ENCODE measurements at places on chromosomes 2 and 18.
A peak's percentile ranks its signal among the peaks of the same experiment; 100 is the strongest.

- DNase-seq: no peak
Measured at GRCh38 chr2:22450831-22451230, 934.1 kb upstream of the KLHL29 start.

- no peak for DNase-seq
Measured at GRCh38 chr18:74803769-74804168, 206.1 kb downstream of the ZNF407 start.

GRCh38 chr2:224143526-224143925 lies 104.4 kb upstream of the SERPINE2 start:
- DNase-seq: no peak

DNA sequence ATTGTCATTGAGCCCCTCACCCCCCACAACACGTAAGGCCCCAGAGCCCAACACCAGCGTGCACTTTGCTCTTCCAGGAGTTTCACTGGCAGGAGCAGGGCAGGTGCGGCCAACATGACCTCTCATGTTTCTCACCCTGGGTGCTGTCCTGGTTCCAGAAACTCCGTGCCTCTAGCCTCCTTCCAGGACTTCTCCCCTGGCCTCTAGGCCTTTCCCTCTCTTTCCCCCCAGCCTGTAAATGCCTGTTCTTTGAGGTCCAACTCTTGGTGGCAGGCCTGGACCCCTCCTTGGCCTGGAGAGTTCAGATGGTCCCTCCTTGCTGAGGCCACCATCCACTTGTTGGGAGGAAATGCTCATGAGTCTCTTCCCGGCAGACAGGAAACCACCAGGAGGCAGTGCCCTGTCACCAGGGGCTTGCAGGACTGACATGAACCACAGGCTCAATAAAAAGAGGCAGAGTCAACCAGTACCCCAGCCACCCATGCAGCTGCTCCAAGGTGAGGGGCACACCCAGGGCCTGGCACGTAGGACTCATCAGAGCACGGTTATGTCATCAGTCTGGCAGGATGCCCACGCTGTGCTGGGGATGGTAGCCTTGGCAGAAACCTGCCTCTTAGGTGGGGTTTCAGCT lies 1.5 kb downstream of the MALL start:
- DNase-seq: no peak

- DNase-seq: no peak
Measured at GRCh38 chr18:57063601-57064103, 83.2 kb upstream of the BOD1L2 start.

- DNase-seq: peak; percentile 24
Measured at GRCh38 chr2:64203858-64204632, 59.8 kb upstream of the PELI1 start.

GRCh38 chr18:10391506-10391905 lies 62.9 kb upstream of the APCDD1 start:
- DNase-seq: no peak

DNA sequence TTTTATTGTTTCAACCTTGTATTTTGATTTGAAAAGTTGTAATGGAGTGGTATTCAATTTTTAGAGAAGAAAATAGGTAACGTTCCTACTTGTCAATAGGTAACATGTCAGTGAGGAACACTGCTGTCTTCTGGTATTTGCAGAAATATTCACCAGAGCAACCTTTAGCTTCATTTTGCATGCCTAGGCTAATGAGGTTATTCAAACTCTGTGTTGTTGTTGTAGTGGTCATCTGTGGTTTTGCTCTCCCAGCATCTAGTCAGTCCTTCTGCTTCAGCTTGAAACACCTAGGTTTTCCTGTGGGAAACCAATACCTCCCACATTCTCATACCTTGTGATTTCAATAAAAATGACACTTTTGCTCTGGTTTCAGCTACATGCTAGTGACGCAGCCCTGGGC lies 98.4 kb downstream of the LYPD6 start:
- no peak for DNase-seq

DNA sequence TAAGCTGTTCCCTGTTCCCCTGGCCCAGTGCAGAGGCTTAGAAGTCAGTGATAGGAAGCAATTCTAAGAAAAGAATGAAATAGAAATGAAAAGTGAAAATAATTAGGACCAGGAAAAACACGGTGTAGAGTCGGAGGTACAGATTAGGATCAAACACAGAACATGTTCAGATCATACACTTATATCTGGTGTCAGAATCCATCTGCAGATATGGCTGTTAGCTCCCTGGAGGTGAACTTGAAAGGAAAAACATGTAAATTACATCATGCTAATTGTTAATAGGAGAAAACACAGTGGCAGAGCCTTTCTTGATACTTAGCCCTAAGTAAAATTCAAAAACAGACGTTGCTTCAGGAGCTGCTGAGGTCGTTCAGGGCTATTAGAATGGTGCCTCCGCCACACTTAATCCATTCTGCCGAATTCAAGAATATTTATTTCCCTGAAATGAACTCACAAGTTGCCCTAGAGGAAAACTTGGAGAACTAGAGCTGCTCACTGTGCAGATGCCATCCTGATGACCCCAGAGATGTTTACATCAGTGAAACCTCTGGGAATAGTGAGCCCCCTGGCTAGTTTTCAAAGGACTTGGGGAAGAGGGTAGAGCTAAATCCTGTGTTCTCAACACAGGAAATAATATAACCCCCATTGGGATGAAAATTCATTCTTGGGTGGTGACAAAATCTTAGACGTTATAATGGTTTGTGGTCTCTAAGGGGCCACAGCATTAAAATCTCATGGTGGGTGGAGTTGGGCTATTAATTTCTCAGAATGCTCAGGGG lies 27.5 kb downstream of the LPIN1 start:
- no peak for DNase-seq

DNA sequence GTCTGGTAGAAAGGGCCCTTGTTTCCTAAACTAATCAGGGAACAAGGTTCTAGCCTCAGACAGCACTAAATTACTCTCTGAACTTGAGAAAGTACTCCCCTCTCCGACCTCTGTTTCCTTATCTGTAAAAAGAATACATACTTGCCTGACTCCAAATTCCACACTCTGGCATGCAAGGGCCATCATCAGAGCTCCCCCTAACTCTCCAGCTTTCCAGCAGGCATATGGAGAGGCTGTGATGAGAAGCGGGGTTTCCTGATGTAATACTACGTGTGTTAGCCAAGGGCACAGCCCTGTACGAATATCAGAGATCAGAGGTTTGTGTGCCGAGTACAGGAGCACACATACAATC lies 1.8 kb upstream of the EVA1A start:
- DNase-seq: no peak

- no peak for DNase-seq
Measured at GRCh38 chr2:28642796-28643195, 108.8 kb upstream of the PPP1CB start.

DNA sequence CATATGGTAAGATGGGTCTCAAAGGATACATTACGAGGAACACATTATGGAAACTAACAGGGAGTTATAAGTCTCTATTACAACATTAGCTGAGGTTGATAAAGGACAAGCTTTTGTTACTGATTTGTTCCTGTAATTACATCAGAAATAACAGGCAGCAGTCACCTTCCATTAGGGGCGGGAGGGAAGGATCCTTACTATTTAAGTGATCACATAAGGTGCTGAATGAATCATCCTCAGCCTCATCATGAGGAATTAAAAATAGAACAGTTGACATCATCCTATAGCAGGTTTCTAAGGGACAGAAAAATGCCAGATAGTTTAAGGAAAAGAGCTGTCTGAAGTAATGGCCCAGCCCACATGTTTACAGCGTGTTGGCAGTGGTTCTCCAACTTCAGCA lies 86.9 kb upstream of the MGAT5 start:
- no peak for DNase-seq

GRCh38 chr2:119659601-119660342 lies 19.2 kb upstream of the TMEM177 start:
- DNase-seq: peak; percentile 57

DNA sequence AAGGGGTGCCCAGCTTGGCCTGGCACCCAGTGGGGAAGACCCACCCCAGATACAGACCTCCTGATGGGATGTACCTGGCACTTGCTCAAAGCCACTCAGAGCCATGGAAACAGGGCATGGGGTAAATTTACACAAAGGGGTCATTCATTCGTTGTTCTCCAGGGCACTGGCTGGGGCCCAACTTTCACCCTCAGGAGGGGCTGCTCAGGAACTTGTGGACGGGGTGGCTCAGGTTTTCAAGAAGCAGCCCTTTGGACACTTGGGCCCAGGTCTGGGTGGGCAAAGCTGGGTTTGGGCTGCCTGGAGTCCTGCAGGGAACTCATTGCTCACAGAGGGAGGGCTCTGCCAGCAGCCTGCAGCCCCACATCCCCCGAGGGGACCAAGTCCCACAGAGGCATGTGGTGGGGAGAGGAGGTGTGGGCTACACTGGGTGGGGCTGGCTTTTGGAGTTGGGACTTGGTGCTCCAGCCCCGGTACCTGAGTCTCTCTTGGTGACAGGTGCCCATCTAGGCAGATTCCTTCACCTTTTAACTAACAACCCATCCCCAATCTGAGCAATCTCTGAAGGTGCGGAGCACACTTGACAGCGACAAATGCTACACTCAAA lies 172.3 kb downstream of the CELF4 start:
- no peak for DNase-seq
